Uterine smooth muscle cell (primary cell): ENCODE measurements at places on chromosomes 3 and 15. TPM values are rescaled to one million over a fixed set of nuclear protein-coding genes. Genes with fewer than 3 reads are reported as not detected.

MKRN3 gene
- 0.37 and 0.89 TPM in 2 replicates for total RNA-seq

PLOD2 gene
- 149 and 317 TPM in 2 replicates for total RNA-seq

GOLGA8S gene
- under 0.01 and 0.12 TPM in 2 replicates for total RNA-seq

HRH1 gene
- total RNA-seq = 6.6 and 11.4 TPM in 2 replicates

CTXND1 gene
- total RNA-seq = under 0.01 TPM in 2 replicates

SYNPR gene
- not detected in 2 replicates for total RNA-seq
